ENCODE measurements at places on chromosomes 2 and 18.

GRCh38 chr2:178359192-178359912 lies 91.6 kb downstream of the PRKRA start:
- DNase-seq: no peak

DNA sequence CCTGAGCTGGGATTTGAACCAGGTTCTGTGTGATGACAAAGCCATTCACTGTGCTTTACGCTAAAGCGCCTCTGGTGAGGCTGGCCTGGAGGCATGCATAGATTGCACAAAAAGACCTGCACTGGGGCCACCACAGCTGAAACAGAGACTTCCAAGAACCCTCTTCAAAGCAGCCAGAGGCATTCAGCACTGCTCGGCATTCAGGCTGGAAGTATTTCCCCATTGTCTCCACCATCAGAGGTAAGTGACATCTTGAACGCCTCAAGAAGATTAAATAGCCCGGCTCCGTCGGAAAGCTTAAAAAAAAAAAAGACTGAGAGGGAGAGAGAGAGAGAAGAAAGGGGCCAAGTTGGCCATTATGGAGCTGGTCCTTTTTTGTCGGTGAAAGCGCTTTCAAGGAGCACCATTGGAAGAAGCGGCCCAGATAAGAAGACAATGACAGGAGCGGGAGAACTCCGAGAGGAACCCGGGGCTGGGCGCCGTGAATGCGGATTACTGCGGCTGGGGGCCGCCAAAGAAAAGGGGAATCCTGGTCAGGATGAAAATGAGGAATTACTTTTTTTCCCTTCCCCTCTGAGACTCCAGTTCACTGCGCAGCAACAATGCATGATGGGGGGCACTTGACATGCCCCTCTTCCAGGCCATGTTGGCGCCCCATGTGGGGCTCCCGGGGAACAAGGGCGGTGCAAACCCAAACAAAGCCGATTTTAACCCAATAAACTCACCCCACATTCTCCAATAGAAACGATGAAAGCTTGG lies 228.3 kb downstream of the MYCN start:
- DNase-seq: no peak

GRCh38 chr2:34070196-34070595 lies 471.1 kb upstream of the FAM98A start:
- DNase-seq: no peak

GRCh38 chr2:101751875-101752619 lies 54.5 kb downstream of the MAP4K4 start:
- DNase-seq: peak; percentile 30

- DNase-seq: no peak
Measured at GRCh38 chr2:19559596-19560240, 201.3 kb upstream of the OSR1 start.

- DNase-seq: no peak
Measured at GRCh38 chr2:146874260-146874658, 970.6 kb upstream of the ACVR2A start.

DNA sequence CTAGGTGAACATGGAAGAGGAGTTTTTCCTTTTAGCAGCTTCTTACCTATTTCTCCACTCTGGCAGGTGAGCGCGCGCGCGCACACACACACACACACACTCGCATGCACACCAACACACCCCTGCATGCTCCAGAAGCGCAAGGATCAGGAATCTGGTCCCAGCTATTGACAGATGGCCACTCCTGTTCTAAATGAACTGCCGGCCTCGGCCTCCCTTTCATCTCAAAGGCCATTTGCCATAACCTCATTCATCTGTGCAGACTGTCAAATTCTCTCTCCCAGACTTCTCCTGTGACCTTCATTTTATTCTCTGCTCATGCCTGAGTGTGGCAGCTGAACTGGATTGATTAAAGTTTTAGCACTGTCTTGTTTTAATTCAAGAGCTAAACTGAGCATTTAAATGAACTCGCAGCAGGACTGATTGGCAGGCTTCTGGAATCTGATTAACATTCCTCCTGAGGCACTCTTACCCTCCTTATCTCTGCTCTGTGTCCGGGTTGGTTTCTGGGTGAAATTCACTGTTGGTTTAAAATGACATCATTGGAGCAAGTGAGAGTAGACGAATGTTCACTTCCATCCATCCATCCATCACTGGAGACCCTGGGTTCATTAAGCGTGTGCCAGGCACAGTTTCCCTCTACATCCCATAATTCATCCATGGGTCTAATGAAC lies 58.8 kb downstream of the FECH start:
- DNase-seq: no peak

- no peak for DNase-seq
Measured at GRCh38 chr2:46325182-46325928, 28.1 kb downstream of the EPAS1 start.

GRCh38 chr2:13005761-13006335 lies 289.1 kb downstream of the TRIB2 start:
- DNase-seq: no peak

GRCh38 chr18:36130039-36130831 lies 536 bp downstream of the ELP2 start:
- no peak for DNase-seq

DNA sequence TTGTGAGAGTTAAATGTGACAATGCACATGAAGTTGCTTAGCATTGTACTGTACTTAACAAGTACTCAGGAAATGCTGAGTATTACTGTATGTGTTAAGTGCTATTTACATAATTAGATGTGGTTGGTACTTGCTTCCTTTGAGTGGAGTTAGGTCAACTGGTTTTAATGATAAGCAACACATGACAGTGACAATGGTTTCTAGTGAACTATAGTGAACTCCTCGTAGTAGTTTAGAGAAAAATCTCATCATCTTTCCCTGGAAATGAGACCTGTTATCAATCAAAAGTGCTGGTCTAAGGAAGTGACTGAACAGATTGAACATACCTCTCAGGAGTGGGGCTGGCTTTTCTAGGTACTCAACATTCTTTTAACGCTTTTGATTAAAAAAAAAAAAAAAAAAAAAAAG lies 29.2 kb upstream of the ZDBF2 start:
- DNase-seq: no peak

- DNase-seq: no peak
Measured at GRCh38 chr2:205066081-205066480, 520.8 kb downstream of the PARD3B start.

- no peak for DNase-seq
Measured at GRCh38 chr2:159093497-159093896, 125.1 kb downstream of the TANC1 start.

DNA sequence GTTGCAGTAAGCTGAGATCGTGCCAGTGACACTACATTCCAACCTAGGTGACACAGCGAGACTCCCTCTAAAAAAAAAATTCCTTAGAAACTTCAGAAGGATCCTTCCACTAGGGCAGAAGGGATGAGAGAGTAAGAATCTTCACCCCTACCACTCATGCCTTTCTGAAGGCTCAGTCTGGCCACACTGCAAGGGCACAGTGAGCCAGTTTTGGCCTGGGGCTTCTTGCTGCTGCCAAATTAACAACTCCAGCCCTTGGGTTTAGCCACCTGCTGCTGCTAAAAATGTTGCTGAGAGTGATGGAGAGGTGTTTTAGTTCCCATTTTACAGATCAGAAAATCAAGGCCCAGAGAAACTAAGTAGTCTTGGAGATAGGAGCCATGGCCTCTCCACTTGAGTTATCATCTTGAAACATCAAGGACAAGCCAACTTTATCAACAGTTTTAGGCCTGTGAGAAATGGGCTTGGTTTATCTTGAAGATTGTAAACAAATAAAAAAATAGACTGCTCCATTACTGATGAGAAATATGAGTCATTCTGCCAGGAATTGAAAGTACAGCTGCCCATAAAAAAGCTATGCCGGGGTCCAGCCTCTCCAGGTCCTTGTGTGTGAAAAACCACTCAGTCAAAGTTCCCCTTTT lies 31.9 kb upstream of the CASP8 start:
- no peak for DNase-seq

DNA sequence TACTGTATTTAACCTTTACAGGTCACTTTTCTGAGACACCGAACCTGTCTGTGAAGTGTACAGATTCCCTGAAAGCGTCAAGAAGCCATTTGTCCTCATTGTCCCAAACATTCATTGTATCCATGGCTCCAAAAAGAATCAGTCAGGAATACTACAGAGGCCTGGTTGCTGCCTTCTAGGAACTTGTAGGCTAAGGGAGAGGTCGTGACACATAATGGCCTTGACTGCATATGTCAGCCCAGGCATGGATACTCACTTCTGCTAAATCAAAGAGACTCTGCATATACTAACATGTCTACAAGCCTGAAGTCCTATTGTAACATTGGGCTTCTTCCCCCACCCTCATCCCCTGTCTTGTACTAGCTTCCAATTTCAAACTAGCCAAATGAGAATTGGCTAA lies 40.2 kb downstream of the ONECUT2 start:
- no peak for DNase-seq

- DNase-seq: no peak
Measured at GRCh38 chr2:24768601-24769000, 24.6 kb downstream of the PTRHD1 start.

GRCh38 chr2:191189112-191189635 lies 38.4 kb upstream of the STAT4 start:
- no peak for DNase-seq

GRCh38 chr2:154974041-154974440 lies 275.5 kb downstream of the KCNJ3 start:
- DNase-seq: no peak

DNA sequence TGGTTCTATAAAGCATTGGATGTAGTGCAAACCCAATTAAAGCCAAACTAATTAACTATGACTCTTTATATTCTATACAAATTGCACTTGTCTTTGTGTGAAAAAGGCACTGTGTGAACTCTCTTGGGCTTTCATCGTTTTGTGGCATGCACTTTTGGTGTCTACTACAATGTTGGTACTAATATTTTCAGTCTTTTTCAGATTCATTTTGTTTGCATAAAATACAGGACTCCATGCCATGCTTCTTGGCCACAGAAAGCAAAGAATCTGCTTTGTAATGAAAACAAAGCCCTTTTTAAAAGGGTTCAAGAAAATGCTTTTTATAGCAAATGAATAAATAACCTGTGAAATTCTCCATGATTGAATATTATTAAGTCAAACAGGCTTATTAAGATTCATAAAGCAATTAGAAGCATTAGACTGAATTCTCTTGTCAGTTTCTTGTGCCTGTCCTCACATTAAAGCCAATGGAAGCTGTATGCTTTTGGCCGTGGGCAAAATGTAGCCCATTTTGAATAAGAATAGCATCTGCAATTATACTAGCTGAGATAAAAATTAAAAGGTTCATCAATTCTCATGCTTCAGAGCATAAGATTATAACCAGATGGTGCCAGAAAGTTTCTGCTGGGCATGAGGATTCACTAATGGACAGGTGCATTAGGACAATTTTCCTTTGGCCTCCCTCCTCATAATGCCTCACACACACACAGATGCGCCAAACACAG lies 1665.2 kb downstream of the SUCLG1 start:
- no peak for DNase-seq

GRCh38 chr2:60899892-60900249 lies 18.5 kb downstream of the REL start:
- DNase-seq: no peak

- DNase-seq: no peak
Measured at GRCh38 chr2:231552752-231553151, 22.5 kb upstream of the NMUR1 start.

DNA sequence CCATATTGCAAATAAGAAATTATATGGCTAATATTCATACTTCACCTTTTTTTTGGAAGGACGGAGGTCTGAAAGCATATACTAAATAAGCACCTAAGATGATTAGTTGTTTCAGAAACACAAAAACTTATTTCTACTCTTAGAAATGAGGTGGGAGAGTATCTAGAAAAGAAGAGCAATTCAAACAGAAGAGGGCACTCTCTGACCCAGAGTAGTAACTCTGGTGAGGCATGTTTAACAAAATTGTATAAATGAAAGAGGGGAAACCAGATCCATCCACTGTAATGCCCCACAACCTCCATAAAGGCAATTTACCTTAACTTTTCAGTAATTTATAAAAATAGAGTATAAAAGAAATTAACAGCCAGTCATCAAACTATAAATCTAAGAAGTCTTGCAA lies 669.6 kb upstream of the VRK2 start:
- no peak for DNase-seq

DNA sequence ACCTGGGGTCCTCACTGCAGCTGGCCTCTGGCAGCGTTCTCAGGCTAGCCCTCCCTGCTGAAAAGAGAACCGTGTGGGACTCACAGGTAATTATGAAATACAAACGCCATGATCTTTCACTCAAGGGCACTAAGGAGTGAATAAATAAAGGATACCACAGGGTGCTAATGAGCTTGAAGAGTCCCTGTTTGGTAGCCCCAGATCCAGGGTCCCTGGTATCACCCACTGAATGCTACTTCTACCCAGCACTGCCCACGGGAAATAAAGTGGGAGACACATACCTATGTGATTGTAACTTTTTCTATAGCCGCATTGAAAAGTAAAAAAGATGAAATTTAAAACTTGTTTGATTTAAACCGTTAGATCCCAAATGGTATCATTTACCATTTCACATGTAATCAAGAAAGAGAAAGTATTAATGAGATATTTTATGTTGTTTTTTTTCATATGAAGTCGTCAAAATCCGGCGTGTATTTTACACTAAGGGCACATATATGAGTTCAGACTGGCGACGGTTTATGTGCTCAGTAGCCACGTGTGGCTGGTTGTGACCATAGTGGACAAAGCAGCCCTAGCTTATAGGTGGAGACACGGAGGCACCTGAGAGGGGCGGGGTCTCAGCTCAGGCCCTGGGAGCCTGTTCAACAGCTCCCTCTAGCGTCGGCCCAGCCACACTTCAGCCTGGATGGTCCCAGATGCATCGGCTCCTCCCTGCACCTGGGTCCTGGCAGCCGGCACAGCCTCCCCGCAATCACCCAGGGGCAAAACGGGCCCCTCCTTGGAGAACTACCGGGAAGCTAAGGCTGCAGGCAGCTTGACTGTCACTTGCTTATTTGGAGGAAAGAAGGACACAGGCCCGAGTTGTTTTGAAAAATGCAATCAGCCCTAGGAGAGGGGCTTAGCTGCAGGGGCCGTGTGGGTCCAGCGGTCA lies 39.2 kb downstream of the ODC1 start:
- peak; percentile 87 for DNase-seq

- no peak for DNase-seq
Measured at GRCh38 chr18:24877546-24877945, 417.1 kb downstream of the HRH4 start.

DNA sequence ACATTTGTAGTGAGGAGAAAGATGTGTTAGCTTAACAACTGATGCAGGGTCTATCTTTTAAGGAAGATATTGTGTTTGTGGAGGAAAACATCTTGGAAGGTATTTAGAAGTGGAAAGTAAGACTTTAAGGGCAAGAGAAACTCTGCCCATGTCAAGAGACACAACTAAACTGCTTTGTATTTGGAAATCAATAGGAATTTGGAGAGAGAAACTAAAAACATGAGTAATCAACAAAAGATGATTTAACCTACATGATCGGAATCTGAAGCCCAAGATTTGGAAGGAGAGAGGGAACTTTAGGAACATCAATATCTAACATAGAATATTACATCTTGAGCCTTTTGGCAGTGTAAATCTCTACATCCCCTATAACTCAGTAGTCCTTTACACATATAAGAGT lies 184.2 kb upstream of the COL3A1 start:
- DNase-seq: no peak

- no peak for DNase-seq
Measured at GRCh38 chr18:56036741-56037140, 448.7 kb upstream of the TCF4 start.
